ENCODE measurements at places on chromosomes 7 and 10.
A peak's percentile ranks its signal among the peaks of the same experiment; 100 is the strongest.

- no peaks in the 10 kb centered on the region for H3K27me3 ChIP-seq
- ATAC-seq: no peak
- no peaks in the 10 kb centered on the region for H3K4me1 ChIP-seq
- H3K4me3 ChIP-seq: no peak overlapping the region
- H3K27ac ChIP-seq: no peak overlapping the region
Measured at GRCh38 chr7:101998906-101999240, 181.4 kb downstream of the CUX1 start.

- no peaks in the 10 kb centered on the region for H3K4me1 ChIP-seq
- H3K27ac ChIP-seq: no peak overlapping the region
- peak; percentile 44 for ATAC-seq
Measured at GRCh38 chr7:51611937-51612336, 295.3 kb upstream of the COBL start.

DNA sequence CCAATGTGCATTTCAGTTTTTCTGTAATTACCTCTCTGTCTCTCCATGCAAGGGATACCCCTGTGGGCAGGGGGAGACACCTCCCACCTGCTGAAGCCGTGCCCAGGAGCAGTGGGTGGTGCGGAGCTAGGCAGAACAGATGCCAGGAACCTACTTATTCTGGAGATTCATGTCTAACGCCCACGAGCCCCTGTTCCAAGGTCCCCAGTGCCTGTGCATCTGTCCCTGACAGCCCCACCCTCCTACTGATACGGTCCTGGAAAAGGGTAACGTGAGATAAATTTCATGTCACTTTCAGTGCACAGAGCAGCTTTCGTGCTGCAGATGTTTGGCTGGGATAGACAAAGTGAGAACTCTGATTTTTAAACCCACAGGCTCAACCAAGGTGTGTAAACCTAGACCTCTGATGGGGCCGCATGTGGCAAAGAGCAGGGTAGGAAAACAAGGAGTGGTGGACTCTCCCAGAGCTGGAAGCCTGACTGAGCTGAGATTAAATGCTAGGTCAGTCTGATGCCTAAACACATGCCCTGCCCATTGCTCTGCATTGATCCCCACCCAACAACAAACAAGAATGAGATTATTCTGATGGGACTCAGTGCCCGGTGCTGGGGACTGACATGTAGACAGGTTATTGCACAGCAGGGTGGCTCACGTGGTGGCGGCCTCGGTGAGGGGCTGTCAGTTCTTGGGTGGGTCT lies 123.6 kb upstream of the GDF10 start:
- no peak overlapping the region for H3K4me3 ChIP-seq
- ATAC-seq: no peak
- H3K27me3 ChIP-seq: no peaks in the 10 kb centered on the region
- H3K4me1 ChIP-seq: no peaks in the 10 kb centered on the region
- H3K36me3 ChIP-seq: no peaks in the 10 kb centered on the region
- H3K27ac ChIP-seq: no peak overlapping the region

DNA sequence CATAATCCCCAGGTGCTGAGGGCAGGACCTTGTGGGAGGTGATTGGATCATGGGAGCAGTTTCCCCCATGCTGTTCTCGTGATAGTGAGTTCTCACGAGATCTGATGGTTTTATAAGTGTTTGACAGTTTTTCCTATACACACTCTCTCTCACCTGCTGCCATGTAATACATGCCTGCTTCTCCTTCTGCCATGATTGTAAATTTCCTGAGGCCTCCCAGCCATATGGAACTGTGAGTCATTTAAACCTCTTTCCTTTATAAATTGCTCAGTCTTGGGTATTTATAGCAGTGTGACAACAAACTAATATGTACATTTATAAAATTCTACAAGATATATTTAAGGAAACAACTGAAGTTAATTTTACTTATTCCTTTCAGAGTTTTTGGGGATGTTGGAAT lies 170.8 kb upstream of the BET1 start:
- no peak overlapping the region for H3K27ac ChIP-seq
- H3K4me3 ChIP-seq: no peak overlapping the region
- no peaks in the 10 kb centered on the region for H3K4me1 ChIP-seq
- no peak for ATAC-seq

GRCh38 chr7:110358028-110358427 lies 732.9 kb upstream of the LRRN3 start:
- H3K4me3 ChIP-seq: no peak overlapping the region
- H3K4me1 ChIP-seq: no peaks in the 10 kb centered on the region
- no peak overlapping the region for H3K27ac ChIP-seq
- ATAC-seq: no peak

GRCh38 chr10:30417301-30417700 lies 16.7 kb upstream of the MAP3K8 start:
- peaks cover 9% of the 10 kb centered on the region for H3K4me1 ChIP-seq
- H3K36me3 ChIP-seq: no peaks in the 10 kb centered on the region
- no peaks in the 10 kb centered on the region for H3K27me3 ChIP-seq
- H3K27ac ChIP-seq: no peak overlapping the region
- no peak overlapping the region for H3K4me3 ChIP-seq

GRCh38 chr7:110804501-110804900 lies 286.4 kb upstream of the LRRN3 start:
- H3K27me3 ChIP-seq: no peaks in the 10 kb centered on the region
- H3K4me3 ChIP-seq: no peak overlapping the region
- ATAC-seq: no peak
- no peaks in the 10 kb centered on the region for H3K36me3 ChIP-seq

DNA sequence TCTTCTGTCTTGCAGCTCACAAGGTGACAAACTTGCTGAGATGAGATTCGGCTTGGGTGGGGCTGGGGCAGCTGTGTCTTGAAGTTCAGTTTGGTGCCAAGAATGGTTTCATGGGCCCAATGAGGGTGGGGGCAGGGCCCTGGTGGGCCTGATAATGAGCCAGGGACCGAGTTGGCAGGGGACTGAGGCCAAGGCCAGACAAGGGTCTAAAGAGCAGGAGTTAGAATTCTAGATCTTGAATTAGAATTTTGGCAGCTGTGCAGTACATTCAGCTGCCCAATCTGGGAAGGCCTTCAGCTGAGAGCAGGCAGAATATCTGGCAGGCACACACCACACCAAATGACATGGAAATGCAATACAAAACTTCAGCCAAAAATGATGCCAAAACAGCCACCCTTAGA lies 1.5 kb upstream of the JAZF1 start:
- no peak for ATAC-seq
- H3K4me1 ChIP-seq: no peaks in the 10 kb centered on the region
- no peak overlapping the region for H3K4me3 ChIP-seq
- no peaks in the 10 kb centered on the region for H3K27me3 ChIP-seq
- peak overlapping the region; percentile 54 for H3K27ac ChIP-seq

DNA sequence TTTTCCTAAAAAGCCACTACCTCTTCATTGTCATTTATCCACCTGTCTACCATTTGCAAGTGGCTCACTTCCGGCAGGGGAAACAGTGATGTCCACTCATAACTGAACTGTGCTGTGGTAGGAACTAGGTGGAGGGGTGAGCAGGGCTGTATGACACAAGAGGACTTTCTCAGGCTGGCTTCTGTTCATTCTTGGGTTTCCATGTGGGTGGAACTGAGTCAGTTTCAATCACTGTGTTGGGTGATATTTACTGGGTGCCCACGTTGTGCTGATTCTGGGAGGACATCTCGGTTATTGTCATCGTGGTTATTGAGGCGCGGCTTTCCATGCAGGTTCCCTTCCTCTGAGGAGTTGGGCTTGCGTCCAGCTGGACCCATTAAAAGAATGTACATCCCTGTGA lies 38.8 kb downstream of the RAMP3 start:
- no peak overlapping the region for H3K4me3 ChIP-seq
- H3K27ac ChIP-seq: no peak overlapping the region
- H3K36me3 ChIP-seq: no peaks in the 10 kb centered on the region
- H3K4me1 ChIP-seq: peaks cover 7% of the 10 kb centered on the region
- no peak for ATAC-seq

DNA sequence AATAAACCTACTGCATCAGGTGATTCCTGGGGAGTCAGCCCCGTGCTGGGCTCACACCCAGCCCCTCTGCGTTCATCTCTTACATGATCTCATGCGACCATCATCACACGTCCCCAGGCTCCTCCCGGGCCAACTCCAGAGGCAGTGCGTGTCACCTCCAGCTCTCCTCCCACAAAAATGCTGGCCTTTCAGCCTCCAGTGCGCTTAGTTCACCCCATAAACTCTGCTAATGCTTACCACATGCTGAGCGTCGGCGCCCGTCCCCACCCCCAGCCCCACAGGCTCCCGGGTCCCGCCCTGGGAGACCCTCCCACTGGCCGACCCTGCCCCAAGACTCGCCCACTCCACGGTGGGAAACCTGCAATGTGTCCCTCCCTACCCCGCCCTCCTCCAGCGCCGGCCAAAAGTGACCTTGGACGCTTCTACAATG lies 816 bp upstream of the SDK1 start:
- no peaks in the 10 kb centered on the region for H3K36me3 ChIP-seq
- ATAC-seq: no peak
- peaks cover 18% of the 10 kb centered on the region for H3K27me3 ChIP-seq
- no peaks in the 10 kb centered on the region for H3K4me1 ChIP-seq

GRCh38 chr10:129942391-129942790 lies 21.7 kb downstream of the EBF3 start:
- peaks cover 34% of the 10 kb centered on the region for H3K27me3 ChIP-seq
- no peak overlapping the region for H3K4me3 ChIP-seq
- ATAC-seq: no peak

DNA sequence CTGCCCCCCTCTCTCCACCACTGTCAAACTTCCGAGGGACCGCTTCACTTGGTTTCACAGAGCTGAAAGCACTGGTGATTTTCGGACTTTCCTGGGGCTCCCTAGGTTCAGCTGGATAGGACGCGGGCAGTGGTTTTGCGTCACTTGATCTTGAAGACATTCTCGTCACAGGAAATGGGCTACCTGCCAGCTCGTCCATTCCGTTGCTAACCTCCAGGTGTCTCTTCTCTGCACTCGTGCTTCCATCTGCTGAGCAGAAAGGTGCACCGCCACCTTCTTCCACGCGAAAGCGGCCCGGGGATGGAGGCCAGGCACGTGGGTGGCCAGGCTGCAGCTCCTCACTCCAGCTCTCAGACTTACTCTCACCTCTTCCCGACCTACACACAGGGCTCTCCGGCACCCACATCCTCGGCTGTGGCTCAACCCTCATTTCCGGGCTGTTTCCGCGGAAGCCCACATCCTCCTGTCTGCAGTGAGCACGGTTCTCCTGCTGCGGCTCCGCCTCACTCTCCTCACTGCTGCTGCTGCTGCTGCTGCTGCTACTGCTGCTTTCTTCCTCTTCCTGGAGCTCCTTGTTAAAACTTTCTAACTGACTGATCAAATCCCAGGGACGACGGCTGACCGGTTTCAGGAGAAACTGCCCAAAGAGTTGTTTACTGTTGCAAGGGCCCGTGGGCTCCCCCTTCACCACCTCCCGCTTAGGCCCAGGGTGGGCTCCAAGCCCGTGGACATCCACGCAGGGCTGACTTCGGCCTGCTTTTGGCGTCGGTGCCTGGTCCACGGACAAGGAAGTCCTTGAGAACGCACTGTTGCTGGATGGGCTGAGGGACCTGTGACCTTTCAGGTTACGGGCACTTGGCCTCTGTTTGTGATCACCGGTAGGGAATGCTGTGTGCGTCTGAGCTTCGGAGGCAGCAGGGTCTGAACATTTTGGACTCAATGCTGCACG lies 32.1 kb downstream of the JCAD start:
- H3K36me3 ChIP-seq: no peaks in the 10 kb centered on the region
- peaks cover 12% of the 10 kb centered on the region for H3K4me1 ChIP-seq
- peak overlapping the region; percentile 60 for H3K27ac ChIP-seq
- H3K4me3 ChIP-seq: peak overlapping the region; percentile 3
- peak; percentile 43 for ATAC-seq

- no peaks in the 10 kb centered on the region for H3K36me3 ChIP-seq
- no peak for ATAC-seq
- no peak overlapping the region for H3K27ac ChIP-seq
Measured at GRCh38 chr10:28679581-28680357, 2.4 kb downstream of the BAMBI start.

DNA sequence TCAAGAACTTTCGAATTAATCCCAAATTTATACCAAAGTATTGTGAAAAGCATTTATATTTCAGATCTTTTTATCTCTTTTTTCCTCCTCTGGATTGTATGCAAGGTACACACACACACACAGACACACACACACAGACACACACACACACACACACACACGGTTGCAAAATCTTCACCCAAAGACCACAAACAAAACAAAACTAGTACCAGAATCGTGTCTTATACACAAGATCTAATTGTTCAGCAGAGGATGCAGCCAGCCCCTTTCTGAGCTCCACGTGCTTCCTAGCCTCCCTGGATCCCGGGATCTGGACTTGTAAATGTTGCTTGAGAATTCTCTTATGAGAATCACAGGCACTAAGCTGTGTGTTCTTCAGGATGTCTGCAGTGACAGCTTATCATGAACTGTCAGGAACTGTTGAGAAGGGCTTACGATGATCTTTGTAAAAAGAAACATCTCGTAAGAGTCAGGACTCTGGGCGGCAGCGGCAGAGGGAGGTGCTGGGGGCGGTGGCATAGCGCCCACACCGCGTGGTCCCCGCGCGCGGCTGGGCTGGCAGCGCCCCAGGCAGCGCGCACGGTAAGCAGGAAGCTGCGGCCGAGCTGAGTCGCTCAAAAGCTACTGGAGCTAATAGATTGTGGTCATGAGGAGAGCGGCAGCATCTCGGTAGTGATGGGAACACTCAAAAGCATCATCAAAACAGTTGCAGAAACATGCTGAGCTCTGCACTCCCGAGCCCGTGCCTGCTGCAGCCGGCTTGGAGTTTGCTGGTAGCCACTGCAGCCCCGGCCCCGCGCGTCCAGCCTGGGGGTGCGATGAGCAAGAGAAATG lies 277.6 kb downstream of the GATA3 start:
- peak overlapping the region; percentile 39 for H3K4me3 ChIP-seq
- no peaks in the 10 kb centered on the region for H3K36me3 ChIP-seq
- H3K27ac ChIP-seq: no peak overlapping the region
- no peaks in the 10 kb centered on the region for H3K4me1 ChIP-seq

DNA sequence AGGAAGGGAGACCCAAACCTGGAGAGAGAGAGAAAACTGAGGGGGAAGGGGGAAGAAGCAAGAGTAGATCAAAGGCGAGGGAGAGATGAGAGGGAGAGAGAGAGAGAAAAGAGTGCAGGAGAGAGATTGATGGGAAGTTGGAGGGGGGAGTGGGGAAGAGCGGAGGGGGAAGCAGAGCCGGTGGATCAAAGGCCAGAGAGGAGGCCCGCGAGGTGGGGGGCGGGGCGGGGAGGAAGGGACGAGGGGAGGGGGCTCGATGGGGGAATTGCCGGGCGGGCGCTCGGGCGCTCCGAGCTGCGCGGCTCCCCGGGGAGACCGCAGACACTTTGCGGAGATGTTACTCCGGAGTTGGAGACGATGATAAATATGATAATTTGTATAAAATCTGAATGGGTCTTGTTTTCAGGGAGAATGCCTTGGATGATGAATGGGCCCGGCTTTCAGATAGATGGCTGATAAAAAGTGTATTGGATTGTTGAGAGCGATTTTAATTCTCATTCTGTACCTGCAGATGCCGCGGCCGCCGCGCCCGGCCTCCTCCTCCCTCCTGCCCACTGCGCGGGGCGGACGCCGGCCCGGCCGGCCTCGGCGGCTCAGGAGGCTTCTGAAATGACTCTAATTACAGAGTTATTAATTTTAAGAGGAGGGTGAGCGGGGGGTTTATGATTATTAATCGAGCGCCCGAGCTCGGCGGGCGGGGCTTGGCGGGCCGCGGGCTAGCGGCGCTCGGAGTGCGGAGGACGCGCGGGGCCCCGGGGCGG lies 21.4 kb upstream of the PAX2 start:
- H3K4me3 ChIP-seq: peak overlapping the region; percentile 12
- H3K36me3 ChIP-seq: no peaks in the 10 kb centered on the region
- H3K27ac ChIP-seq: no peak overlapping the region
- peaks cover 100% of the 10 kb centered on the region for H3K27me3 ChIP-seq
- peaks cover under 1% of the 10 kb centered on the region for H3K4me1 ChIP-seq

Data from gastroesophageal sphincter (tissue), 4 donors.